ENCODE measurements at places on chromosomes 16 and 17. TPM values are rescaled to one million over a fixed set of nuclear protein-coding genes. Genes with fewer than 3 reads are reported as not detected.

The OR1E2 gene
- not detected for total RNA-seq

The ZBTB4 gene
- total RNA-seq = 35.9 TPM

- DNase-seq = peak; percentile 84
- H3K27me3 ChIP-seq = no peaks in the 10 kb centered on the region
- H3K4me1 ChIP-seq = peaks cover 23% of the 10 kb centered on the region
- peak overlapping the region; percentile 75 for H3K4me3 ChIP-seq
- no peaks in the 10 kb centered on the region for H3K36me3 ChIP-seq
- peak overlapping the region; percentile 53 for H3K27ac ChIP-seq
These were observed 263.8 kb downstream of the HS3ST3A1 start for GRCh38 chr17:13337864-13338371.

The ABCA9 gene
- total RNA-seq = 0.51 TPM

The BEAN1 gene
- total RNA-seq = 1.1 TPM

The BCO1 gene
- total RNA-seq = not detected

DNA sequence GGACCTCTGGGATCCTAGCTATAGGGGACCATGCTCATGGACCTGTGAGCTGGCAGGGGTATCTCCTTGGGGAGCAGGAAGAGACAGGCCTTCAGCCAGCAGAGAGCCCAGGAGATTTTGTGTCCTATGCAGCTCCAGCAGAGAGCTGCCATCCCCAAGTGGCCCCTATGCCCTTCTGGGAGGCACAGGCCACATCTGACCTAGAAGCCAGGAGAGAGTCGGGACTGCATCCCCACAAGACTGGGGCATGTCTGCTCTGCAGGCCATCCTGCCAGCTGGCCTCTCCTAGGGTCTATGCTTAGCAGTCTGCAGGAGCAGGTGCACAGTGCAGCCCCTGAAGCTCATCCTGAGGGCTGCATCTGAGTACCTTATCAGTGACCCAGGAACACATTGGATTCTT is 279.5 kb downstream of the KIF2B start:
- H3K36me3 ChIP-seq = no peaks in the 10 kb centered on the region
- H3K4me3 ChIP-seq = no peak overlapping the region
- H3K27ac ChIP-seq = no peak overlapping the region
- DNase-seq = no peak
- H3K27me3 ChIP-seq = no peaks in the 10 kb centered on the region

DNA sequence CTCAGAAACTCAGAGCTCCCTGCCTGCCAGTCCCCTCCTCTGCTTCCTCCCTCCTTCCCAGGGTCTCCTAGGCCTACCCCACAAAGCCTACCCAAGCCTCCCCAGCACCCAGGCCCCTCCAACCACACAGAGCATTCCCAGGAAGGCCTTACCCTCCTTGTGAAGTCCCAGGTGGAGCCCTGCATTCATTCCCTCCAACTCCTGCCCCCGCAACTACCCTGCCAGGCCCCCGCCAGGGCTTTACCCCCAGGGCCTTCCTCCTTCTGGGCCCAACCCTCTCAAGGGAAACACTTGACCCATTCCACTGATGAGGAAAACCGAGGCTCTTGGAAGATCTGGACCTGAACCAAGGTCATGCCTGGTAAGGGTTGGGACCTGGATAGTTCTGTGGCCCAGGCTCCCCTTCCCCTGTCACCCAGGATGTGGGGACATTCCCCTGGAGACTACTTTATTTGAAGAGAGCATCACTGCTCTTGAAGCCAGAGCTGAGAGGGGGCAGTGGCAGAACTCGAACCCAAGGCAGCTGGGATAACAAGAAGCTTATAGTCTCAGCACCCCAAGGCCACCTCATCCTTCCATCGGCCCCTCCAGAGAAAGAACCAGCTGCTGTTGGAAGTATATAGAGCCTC is 12.5 kb downstream of the PLLP start:
- 0 out of 2 replicates have a peak, but pooled peaks cover under 1% of the 10 kb centered on the region for H3K27me3 ChIP-seq
- no peak overlapping the region for H3K4me3 ChIP-seq
- H3K27ac ChIP-seq = no peak overlapping the region
- no peak for DNase-seq
- H3K36me3 ChIP-seq = no peaks in the 10 kb centered on the region

DNA sequence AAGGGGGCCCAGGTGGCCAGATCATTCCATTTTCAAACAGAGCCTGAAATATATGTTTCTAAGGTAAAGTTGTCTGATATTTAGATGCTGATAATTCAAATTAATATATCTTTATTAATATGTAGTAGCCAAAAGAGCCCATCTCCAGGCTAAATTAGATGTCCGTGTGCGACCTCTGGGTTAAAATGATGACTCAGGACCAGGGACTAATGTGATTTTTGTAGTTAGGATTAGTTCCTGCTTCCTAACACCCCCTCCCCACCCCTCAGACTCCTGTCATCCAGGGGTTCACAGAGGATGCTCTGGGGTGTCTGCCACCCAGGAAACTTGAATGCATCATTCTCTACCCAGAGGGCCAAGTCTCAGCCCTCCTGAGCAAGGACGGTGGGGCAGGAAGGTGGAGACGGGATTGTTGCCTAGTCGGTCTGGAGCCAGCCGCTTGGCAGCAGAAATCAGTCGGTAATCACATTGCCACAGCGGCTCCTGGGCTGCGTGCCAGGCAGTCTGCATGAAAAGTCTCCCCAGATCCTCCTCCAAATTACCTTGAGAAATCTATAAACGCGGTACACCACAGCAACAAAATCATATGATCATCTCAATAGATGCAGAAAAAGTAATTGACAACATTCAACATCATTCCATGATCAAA is 29.8 kb downstream of the CNGB1 start:
- no peaks in the 10 kb centered on the region for H3K27me3 ChIP-seq
- H3K27ac ChIP-seq = no peak overlapping the region
- peaks cover 11% of the 10 kb centered on the region for H3K4me1 ChIP-seq
- peak; percentile 67 for DNase-seq

- no peaks in the 10 kb centered on the region for H3K4me1 ChIP-seq
- no peak overlapping the region for H3K27ac ChIP-seq
- DNase-seq = no peak
- H3K36me3 ChIP-seq = no peaks in the 10 kb centered on the region
- H3K4me3 ChIP-seq = no peak overlapping the region
These were observed 172.0 kb upstream of the RPL38 start for GRCh38 chr17:74031316-74032090.

The NUPR1 gene
- 54.8 TPM for total RNA-seq

GRCh38 chr17:11336290-11336689 is 95.3 kb downstream of the SHISA6 start:
- H3K4me1 ChIP-seq = no peaks in the 10 kb centered on the region
- no peak overlapping the region for H3K4me3 ChIP-seq
- no peaks in the 10 kb centered on the region for H3K27me3 ChIP-seq
- H3K36me3 ChIP-seq = no peaks in the 10 kb centered on the region

GRCh38 chr16:83935005-83935857 is 17.8 kb upstream of the OSGIN1 start:
- no peak overlapping the region for H3K27ac ChIP-seq
- no peak overlapping the region for H3K4me3 ChIP-seq
- no peak for DNase-seq
- no peaks in the 10 kb centered on the region for H3K36me3 ChIP-seq
- peaks cover 10% of the 10 kb centered on the region for H3K4me1 ChIP-seq

DNA sequence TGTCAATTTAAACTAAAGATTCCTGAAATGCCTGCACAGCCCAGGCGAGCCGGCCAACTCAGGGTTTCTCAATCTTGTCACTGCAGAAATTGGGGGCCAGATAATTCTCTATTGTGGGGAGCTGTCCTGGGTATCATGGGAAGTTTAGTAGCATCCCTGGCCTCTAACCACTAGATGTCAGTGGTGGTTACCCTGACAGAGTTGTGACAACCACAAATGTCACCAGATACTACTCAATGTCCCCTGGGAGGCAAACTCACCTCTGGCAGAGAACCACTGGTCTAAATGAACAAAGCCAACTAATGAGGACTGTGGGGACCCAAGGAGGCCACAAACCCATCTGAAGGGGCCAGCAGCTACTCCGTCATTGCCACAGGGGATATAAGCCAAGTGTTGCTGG is 90.9 kb downstream of the MYH11 start:
- DNase-seq = peak; percentile 61
- no peak overlapping the region for H3K4me3 ChIP-seq
- peaks cover 23% of the 10 kb centered on the region for H3K27me3 ChIP-seq
- H3K27ac ChIP-seq = no peak overlapping the region

The FAAP100 gene
- 45.5 TPM for total RNA-seq

The CCNF gene
- total RNA-seq = 15.7 TPM

The TRPV2 gene
- total RNA-seq = 25.8 TPM

The GPR179 gene
- total RNA-seq = not detected

GRCh38 chr16:70687102-70687511 is 1.3 kb upstream of the MTSS2 start:
- H3K36me3 ChIP-seq = no peaks in the 10 kb centered on the region
- no peaks in the 10 kb centered on the region for H3K27me3 ChIP-seq
- no peak overlapping the region for H3K4me3 ChIP-seq
- no peak for DNase-seq
- peaks cover 33% of the 10 kb centered on the region for H3K4me1 ChIP-seq

GRCh38 chr16:30136971-30137605 is 14.1 kb upstream of the MAPK3 start:
- H3K4me1 ChIP-seq = no peaks in the 10 kb centered on the region
- H3K27me3 ChIP-seq = no peaks in the 10 kb centered on the region
- no peak overlapping the region for H3K4me3 ChIP-seq
- H3K36me3 ChIP-seq = no peaks in the 10 kb centered on the region
- no peak for DNase-seq

GRCh38 chr16:67844497-67844896 is 2.2 kb upstream of the NUTF2 start:
- peaks cover 44% of the 10 kb centered on the region for H3K4me1 ChIP-seq
- peak overlapping the region; percentile 91 for H3K27ac ChIP-seq

The LAT gene
- total RNA-seq = 2.4 TPM

The USP6 gene
- not detected for total RNA-seq

The KRTAP3-2 gene
- not detected for total RNA-seq

GRCh38 chr17:74491626-74492025 is 25.2 kb downstream of the CD300A start:
- H3K27me3 ChIP-seq = no peaks in the 10 kb centered on the region
- H3K4me3 ChIP-seq = no peak overlapping the region
- H3K27ac ChIP-seq = no peak overlapping the region
- DNase-seq = no peak
- H3K4me1 ChIP-seq = no peaks in the 10 kb centered on the region

The SEPTIN12 gene
- total RNA-seq = not detected

DNA sequence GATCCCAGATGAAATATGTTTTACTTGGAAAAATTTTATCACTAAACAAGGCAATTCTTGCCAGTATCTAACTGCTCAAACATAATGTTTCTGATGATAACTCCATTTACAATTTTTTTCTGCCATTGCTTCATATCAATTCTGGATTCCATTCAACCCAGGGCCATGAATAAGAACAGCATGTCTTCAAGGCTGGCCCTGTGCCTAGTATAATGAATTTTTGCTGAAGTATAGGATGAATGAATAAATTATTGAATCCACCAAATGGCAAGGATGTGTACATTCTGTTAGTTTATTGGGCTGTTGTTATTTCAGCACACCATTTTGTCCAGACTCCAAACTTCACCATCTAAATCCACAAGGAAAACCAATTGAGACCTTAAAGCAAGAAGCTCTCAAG is 414.7 kb downstream of the HS3ST3B1 start:
- peaks cover 8% of the 10 kb centered on the region for H3K4me1 ChIP-seq
- no peaks in the 10 kb centered on the region for H3K27me3 ChIP-seq
- DNase-seq = no peak
- H3K36me3 ChIP-seq = no peaks in the 10 kb centered on the region
- H3K27ac ChIP-seq = no peak overlapping the region

GRCh38 chr16:51416926-51417325 is 265.9 kb upstream of the SALL1 start:
- no peaks in the 10 kb centered on the region for H3K27me3 ChIP-seq
- no peak overlapping the region for H3K27ac ChIP-seq
- DNase-seq = peak; percentile 23
- no peak overlapping the region for H3K4me3 ChIP-seq

DNA sequence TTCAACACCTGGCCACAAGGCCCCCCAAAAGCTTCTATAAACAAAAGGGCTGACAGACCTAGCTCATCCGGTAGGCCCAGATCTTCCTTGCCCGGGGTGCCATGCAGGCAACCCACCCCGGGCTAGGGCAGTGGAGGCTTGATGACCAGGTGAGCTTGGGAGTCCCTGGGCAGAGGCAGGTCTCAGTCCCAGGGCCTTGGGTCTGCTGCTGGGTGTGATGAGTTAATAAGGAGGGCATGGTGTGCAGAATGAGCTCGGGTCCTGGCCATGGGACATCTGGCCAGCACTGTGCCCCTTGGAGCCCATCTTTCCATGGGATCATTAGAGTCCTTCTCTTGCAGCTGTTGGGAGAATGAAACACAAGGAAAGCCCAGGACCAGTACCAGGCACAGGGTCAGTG is 20.2 kb upstream of the MPRIP start:
- H3K4me3 ChIP-seq = no peak overlapping the region
- DNase-seq = no peak
- H3K27ac ChIP-seq = peak overlapping the region; percentile 75
- peaks cover 15% of the 10 kb centered on the region for H3K4me1 ChIP-seq
- no peaks in the 10 kb centered on the region for H3K36me3 ChIP-seq

GRCh38 chr17:82791532-82791931 is 39.7 kb downstream of the TBCD start:
- H3K27ac ChIP-seq = 0 out of 2 replicates have a peak overlapping the region, but pooled peaks have one; percentile 23
- peaks cover 19% of the 10 kb centered on the region for H3K4me1 ChIP-seq
- H3K4me3 ChIP-seq = no peak overlapping the region
- peak; percentile 84 for DNase-seq
- no peaks in the 10 kb centered on the region for H3K27me3 ChIP-seq
- no peaks in the 10 kb centered on the region for H3K36me3 ChIP-seq

GRCh38 chr16:80309178-80309577 is 231.6 kb upstream of the DYNLRB2 start:
- H3K27me3 ChIP-seq = no peaks in the 10 kb centered on the region
- H3K36me3 ChIP-seq = no peaks in the 10 kb centered on the region
- H3K27ac ChIP-seq = no peak overlapping the region
- H3K4me1 ChIP-seq = peaks cover 18% of the 10 kb centered on the region
- H3K4me3 ChIP-seq = no peak overlapping the region

DNA sequence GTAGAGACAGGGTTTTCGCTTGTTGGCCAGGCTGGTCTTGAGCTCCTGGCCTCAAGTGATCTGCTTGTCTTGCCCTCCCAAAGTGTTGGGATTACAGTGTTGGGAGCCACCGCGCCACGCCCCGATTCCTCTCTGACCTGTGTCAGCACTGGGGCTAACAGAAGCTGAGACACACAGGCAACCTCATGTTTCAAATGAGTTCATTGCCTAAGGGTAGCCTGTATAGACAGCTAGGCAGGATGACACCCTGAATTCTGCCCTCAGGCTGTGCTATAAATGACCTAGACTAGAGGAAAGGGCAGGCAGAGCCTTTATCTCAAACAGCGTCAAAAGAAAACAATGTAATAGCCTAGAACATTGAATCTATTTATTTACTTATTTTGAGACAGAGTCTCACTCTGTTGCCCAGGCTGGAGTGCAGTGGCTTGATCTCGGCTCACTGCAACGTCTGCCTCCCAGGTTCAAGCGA is 2.3 kb upstream of the CDK3 start:
- no peak overlapping the region for H3K27ac ChIP-seq
- H3K27me3 ChIP-seq = no peaks in the 10 kb centered on the region
- no peaks in the 10 kb centered on the region for H3K36me3 ChIP-seq

The CCL2 gene
- total RNA-seq = 28.3 TPM

Measured in GM23248 (cell line).